ENCODE measurements at places on chromosomes 1 and 21.

GRCh38 chr1:203038217-203038741 lies 12.0 kb downstream of the PPFIA4 start:
- no peak for DNase-seq

DNA sequence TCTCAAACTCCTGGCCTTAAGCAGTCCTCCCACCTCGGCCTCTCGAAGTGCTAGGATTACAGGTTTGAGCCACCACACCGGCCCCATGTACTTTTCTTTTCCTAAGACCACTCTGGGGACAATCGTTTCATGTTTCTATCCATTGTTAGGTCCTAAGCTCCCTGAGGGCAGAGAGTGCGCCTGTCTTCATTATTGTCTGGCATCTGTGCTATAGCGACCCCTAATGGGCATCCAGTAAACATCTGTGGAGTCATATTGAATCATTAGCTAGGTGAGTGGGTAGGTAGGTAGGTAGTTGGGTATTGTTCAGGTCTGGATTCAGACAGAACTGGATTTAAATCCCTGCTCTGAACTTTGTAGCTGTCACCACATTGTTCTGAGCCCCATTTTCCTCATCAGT lies 66.1 kb downstream of the TMEM53 start:
- no peak for DNase-seq

- DNase-seq = no peak
These were observed 5.3 kb downstream of the PTTG1IP start for GRCh38 chr21:44867999-44868700.

DNA sequence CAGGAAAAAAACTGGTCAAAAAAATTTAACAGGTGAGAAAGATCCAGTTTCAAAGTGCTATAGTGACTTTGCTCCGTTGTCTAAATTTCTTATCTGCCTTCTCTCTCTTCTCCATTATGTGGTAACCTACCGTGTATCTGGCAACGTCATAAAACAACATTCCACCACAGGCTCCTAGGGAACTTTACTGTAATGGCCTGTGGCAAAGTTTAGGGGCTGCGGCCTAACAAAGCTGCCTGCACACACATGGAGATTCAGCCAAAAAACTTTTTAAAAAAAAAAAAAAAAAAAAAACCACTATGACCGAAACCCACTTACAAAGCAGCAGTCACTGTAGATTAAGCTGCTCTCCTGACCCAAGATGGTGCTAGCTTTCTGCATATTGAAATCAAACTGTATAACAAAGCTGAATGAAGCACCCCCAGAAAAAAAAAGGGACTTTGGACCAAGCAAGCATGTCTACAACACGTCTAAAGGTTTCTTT lies 202.6 kb downstream of the SLC45A1 start:
- DNase-seq = no peak

- no peak for DNase-seq
These were observed 871.0 kb upstream of the ADAMTS5 start for GRCh38 chr21:27837936-27838335.

DNA sequence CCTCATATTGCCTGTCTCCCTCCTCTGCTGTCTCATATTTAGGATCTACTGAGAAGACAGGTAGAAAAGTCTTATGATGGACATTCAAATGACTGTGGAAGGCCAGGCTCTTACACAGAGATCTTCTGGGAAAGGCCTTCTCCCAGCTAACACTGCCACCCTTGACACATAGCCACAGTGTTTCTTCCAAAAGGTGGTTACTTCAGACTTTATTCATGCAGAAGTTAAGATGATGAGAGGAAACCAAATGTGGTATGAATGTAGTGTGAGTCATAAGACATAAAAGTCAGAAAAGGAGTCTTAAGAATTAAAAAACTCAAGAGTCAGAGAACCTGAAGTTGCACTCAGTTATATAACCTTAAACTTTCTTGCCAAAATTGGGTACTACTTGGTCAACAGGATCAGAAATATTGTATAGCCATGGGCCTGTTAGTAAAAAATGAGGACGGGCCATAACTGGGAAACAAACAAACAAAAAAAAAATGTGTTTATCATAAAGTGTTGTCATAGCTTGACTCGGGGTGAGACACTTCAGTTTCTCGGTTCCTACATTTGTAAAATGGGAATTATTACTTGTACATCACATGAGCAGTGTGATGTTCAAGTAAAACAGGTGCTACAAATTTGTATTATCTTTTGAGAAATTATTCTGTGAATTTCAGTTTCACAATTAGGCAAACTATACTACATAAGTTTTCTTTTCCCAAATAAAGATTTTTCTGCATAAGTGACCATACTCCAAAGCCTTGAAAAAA lies 1.2 kb upstream of the DENND1B start:
- DNase-seq = peak; percentile 42

GRCh38 chr1:214277704-214278635 lies 3.0 kb upstream of the SMYD2 start:
- DNase-seq = no peak

- DNase-seq = no peak
These were observed 189.9 kb downstream of the ZC3H11B start for GRCh38 chr1:219422811-219423598.

DNA sequence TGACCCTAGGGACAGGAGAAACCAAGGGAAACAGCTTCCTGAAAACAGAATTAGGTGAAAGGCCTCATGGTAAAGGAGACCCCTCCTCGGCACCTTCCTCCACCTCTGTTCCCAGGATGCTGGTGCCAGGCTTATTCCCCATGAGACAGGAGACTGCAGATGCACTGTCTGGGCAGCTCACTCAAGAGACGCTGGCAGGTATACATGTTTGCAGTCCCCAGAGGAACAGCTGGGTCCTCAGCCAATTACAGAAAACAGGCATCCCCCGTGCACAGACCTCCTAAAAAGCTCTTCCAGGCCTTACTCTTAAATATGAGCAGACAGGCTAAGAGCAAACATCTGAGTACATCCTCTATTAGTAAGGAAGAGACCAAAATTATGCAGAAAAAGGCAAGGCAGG lies 6.5 kb downstream of the CCSAP start:
- DNase-seq = no peak

DNA sequence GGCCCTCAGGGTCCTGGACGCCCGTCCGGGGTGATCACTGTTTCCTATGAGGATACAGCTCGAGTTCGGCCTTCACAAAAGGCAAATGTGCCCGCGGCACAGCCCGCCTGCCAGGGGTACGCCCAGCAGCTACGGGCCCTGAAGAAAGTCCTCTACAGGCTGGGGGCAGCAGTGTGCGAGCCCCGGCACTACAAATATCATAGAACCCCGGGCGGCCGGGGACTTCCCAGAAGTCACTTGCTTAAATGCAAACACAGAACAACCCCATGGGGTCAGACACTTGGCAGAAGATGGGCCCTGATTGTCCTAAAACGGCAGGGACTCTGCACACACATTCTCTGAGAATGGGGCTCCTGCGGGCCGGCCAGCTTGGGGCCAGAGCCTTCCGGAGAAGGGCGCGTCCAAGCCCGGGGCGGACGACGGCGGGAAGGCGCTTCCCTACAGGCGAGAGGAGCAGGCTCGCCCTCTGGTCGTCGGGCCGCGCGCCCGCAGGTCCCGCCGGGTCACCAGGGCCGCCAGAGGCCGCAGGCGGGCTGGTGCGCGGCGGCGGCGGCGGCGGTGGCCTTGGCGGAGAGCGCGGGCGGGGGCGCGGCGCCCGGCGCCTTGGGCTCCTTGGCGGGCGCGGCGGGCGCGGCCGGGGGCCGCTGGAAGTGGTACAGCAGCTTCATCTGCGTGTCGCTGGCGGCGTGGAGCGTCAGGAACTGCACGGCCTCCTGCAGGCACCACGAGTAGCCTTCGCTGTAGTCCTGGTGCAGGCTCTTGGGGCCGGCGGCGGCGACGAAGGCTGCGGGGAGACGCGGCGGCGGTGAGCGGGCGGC lies 888 bp downstream of the HES5 start:
- DNase-seq = peak; percentile 66

GRCh38 chr1:11273595-11274234 lies 717 bp downstream of the UBIAD1 start:
- DNase-seq = no peak

DNA sequence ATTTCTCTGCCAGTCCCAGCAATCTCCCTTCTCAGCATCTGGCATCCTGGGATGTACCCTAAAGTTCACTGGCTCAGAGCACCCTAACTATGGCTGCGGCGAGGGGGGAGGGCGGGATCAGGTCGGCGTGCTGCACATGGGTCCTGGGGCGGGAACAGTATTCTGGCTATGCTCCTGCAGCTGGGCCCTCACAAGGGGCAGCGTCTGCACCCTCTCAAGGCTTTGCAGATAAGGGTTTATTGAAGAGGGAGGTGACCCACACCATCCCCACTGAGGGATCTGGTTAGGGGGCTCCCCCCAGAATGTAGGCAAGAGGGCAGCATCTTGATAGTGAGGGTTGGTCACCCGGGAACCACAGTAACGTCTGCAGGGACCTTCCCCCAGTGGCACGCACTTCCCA lies 44.9 kb upstream of the PCBP3 start:
- no peak for DNase-seq

- DNase-seq = no peak
These were observed 25.7 kb downstream of the PLXNA2 start for GRCh38 chr1:208218237-208219097.

- no peak for DNase-seq
These were observed 19.1 kb downstream of the ASPM start for GRCh38 chr1:197127246-197127912.

DNA sequence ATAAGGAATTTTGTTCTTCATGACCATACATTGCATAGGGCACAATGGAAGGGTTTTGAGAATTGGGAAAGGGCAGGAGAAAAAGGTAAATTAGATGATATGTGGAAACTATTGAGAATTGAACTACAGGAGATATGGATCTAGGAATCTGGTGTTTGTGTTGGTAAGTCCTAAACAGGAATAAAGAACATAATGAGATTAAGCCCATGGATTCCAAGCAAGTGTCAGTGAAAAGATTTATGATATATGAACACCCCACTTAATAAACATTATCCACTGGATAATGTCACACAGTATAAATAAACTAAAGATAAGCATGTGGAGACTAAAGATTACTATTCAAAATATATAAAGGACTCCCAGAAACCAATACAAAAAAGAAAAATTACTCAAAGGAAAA lies 98.2 kb downstream of the TNFSF18 start:
- no peak for DNase-seq

GRCh38 chr1:31145648-31146047 lies 80.1 kb upstream of the PUM1 start:
- DNase-seq = no peak

- DNase-seq = no peak
These were observed 34.1 kb upstream of the GPR153 start for GRCh38 chr1:6294890-6295556.

DNA sequence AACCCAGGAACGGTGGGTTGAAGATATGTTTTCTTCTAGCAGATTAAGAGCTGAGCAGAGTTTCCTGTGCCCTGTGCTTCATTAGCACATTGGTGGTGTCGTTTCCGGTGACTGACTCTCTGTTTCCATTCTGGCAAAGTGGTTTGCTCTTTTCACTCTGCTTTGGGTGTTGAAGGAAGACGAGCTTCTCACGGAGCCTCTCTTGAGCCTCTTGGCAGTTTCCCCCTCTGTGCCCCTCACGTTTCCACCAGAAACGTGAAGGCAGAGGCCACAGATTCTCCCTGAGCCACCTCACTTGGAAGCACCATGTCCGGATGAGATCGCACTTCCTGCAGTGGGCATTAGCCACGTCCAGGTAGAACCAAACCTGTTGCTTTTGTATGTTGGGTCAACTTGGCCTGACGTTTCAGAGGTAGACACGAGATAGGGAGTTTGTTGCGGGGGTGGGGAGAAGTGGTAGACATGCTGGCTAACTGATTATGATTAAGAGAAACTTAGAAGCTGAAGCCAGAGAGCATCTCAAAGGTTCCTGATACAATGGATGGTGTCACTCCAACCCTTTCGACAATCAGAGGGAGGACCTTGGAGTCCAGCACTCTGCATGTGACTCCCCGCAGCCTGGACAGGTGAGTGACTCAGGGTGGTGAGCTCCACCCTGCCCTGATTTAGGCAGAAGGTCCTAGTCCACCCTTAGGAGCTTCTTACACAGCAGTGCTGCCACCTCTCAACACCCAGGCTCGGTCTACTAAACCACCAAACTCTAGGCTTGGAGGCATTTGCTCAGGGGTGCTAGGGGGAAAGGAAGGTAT lies at the start of gene LAX1:
Gene LAX1, plus strand, starts transcription at position 155 of the 809 bp plus-strand sequence. Its CDS starts 383 bp downstream, at position 538.
- peak; percentile 84 for DNase-seq

DNA sequence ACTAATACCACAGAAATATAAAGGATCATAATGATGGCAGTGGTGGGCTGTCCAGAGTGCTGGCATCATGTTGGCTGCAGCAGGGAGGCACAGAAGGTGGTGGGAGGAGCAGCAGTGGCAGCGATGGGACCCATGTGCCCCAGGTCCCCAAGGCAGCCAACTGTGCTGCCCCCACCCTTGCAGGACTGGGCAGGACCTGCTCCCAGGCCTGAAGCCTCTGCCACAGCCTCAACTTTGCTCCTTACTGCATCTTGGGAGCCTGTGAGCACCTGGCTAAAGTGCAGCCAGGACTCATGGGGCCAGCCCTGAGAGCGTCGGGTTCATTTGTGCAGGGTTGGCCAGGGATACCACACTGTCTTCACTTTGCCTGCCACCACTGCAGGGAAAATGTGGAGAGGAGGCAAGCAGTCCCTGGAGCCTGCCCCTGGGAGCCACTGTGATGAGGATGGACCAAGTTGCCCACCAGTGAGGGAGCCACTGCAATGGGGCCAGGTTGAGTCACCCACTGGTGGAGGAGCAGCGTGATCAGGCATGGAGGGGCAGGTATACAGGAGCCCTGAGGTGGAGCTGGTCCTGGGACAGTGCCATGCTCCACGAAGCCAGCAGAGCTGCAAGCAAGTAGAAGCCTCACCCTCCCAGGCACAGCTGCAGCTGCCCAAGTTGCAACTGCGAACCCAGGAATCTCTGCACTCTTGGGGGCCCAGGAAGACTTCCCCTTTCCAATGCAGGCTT lies 25.3 kb upstream of the DENND1B start:
- DNase-seq = no peak

DNA sequence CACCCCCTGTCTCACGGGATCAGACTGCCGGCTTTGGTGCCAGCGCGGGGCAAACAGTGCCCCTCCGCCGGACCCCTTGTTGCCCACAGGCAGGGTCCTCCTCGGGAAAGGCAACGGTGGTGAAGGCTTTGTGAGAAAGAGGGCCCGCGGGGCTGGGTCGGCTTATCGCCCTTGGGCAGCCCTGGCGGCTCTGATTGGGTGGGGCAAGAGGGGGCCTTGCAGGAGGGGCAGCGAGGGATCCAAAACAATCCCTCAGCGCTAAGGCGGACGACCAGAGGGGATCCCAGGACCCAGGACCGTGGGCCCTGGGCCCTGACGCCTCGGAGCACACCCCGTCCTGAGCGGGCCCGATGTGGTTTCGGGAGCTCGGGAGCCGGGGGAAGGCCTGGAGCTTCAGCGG lies 3.9 kb upstream of the ZNF678 start:
- DNase-seq = no peak

DNA sequence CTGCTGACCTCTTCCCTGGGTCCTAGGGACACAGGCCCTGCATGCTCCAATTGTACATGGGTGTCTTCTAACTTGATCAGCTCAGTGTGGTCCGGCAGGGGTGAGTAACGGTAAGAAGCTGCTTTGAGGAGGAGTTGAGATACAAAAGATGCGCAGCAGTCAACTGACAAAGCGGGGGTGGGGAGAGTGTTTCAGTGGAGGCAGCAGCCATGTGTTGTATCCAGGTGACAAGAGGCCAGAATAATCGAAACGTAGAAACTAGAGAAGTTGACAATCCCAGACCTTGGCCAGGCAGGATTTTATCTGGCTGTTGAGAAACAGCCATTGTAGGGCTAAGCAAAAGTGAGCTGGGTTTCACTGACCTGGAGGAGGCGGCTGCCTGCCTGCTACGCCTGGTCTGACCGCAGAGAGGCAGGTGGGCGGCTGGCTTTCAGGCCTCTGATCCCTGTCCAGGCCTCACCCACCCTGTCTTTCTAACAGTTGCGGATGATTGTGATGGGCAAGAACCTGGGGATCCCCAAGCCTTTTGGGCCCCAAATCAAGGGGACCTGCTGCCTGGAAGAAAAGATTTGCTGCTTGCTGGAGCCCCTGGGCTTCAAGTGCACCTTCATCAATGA lies 28.8 kb downstream of the PADI6 start:
- no peak for DNase-seq
